M059J (cell line): ENCODE measurements at places on chromosomes 5 and 9. TPM values are rescaled to one million over a fixed set of nuclear protein-coding genes. Genes with fewer than 3 reads are reported as not detected.
A peak's percentile ranks its signal among the peaks of the same experiment; 100 is the strongest.

GRCh38 chr5:137146402-137146890 lies 352.7 kb downstream of the SPOCK1 start:
- DNase-seq = peak; percentile 99

GRCh38 chr5:132313961-132314432 lies 19.8 kb downstream of the SLC22A4 start:
- DNase-seq = no peak

CEP78 gene
- 33.6 and 42.7 TPM in 2 replicates for total RNA-seq

PLAC8L1 gene
- not detected in 2 replicates for total RNA-seq

DNA sequence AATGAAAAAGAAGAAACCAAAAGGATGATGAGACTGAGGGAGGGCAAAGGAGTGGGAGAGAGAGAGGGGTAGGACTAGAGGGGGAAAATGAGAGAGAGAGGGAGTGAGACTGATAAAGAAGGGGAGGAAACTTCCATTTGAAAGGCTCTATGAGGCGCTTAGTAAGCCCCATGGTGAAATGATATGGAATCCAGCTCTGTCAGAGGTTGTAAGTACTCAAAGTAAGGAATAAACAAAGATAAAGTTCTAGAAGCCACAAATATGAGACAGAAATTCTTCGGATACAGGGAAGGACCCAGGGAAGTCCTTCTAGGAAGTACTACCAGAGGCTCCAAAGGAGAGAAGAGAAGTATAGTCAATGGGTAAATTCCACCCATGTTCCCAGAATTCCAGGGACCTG lies 21.7 kb upstream of the VLDLR start:
- no peak for DNase-seq

GRCh38 chr5:98593418-98593817 lies 180.0 kb upstream of the RGMB start:
- no peak for DNase-seq

- DNase-seq = no peak
Observed at GRCh38 chr5:106956886-106957285, 713.9 kb downstream of the EFNA5 start.

WNT8A gene
- total RNA-seq = 0.12 and 0.54 TPM in 2 replicates

GRCh38 chr9:15220658-15221318 lies 86.2 kb downstream of the TTC39B start:
- DNase-seq = no peak

DNA sequence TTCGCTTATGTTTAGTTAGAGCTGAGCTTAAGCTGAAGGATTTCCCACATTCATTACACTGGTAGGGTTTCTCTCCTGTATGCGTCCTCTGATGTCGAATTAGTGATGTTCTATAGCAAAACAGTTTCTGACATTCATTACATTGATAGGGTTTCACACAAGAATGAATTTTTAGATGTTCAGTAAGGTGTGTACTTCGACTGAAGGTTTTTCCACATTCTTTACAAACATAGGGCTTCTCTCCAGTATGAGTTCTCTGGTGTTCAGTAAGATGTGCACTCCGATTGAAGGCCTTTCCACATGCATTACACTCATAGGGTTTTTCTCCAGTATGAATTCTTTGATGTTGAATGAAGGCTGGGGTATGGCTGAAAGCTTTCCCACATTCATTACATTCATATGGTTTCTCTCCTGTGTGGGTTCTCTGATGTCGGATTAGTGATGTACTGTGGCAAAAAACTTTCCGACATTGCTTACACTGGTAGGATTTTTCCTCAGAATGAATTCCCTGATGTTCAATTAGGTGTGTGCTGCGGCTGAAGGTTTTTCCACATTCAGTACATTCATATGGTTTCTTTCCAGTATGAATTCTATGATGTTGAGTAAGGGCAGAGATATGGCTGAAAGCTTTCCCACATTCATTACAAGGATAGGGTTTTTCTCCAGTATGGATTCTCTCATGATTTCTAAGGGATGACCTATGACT lies 14.6 kb downstream of the ZNF883 start:
- DNase-seq = no peak

PCDHGA7 gene
- 0.17 TPM in 1 of 2 replicates, not detected in the other for total RNA-seq

DNA sequence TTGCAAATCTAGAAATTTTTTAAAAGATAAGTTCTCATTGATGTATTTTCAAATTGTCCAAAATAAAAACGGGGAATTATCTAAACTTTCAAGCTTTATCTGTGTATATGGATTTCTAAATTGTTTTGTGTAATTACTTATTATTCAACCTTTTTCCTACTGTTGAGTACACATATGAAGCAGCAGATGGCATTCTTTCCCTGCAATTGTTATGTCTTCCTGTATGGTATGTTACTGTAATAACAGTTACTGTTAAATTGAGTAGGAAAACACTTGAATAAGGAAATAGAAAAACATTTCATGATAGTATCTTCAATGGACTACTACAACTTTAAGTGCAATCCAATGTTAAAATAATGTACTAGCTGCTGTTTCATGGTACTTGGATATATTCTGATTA lies 124.8 kb downstream of the RANBP17 start:
- no peak for DNase-seq

DNA sequence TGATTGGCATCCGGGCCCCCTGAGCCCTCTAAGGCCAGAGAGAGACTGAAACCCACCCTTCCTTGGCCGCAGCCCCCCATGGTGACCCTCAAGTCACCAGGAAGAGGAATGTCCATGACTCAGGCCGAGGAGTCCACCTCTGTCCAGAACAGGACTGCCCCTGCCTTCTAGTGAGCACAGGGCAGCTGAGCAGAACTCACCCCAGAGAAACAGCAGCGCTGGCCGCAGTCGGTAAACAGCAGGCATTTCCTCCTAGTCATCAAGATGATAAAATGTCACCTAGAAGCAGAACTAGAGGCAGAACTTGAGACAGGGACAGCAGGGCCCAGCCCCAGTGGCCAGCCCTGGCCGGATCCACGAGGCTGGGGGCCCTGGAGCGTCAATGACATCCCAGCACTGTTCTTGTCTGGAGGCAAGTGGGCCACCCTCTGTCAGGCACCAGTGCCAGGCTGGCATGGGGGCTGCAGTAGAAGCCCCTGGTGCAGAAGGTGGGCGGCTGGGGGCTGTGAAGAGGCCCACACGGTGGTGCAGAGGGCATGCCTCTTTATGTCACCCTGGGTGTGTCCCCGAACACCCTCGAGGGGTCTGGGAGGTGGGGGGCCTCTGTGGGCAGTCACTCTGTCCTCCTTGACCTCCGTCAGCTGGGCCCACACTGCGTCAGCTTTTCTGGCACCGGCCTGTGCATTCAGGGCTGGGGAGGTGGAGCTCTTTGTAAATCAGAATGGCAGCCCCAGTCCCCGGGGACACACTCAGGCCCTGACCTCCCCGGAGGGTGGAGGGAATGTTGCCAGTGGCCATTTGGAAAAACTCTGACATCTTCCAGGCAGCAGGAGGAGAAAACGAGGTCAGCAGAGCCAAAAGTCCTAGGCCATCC lies 83.0 kb downstream of the NTNG2 start:
- DNase-seq = no peak

DNA sequence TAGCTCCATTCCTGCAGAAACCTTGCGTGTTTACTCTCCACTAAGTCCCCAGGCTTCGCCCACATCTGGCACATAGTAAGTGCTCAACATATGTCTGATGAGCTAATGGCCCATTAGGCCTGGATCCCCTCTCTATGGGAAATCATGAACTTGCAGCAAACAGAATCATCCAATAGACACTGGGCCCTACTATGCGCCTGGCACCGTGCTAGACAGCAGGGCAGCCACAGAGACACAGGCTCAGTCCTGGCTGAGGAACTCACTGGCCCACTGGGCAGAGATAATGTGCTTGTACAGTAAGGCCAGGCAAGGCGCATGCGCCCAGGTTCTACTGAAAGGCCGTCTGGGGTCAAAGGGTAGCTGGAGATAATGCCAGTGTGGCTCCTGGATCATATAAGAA lies 36.9 kb upstream of the FABP6 start:
- no peak for DNase-seq

DNA sequence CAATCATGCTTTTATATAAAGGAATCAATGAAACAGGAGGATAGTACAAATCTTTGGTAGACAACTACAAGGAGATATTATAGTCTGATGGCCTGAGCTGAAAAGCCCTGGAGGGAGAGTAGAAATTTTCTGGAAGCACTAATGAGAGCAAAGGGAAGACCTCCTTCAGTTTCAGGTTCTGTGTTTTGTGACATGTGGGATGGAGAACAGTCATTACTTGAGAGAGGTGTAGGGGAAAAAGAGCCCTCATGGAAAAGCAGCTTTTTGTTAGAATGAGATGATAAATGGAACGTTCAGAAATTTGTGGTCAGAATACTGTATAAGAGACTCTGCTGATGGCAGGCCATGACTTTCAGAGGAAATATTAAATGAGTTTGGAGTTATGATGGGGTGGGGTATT lies 360.6 kb upstream of the MEF2C start:
- DNase-seq = no peak

BAAT gene
- not detected in 2 replicates for total RNA-seq

PCAT7 gene
- total RNA-seq = 0.02 and 1.2 TPM in 2 replicates

DNA sequence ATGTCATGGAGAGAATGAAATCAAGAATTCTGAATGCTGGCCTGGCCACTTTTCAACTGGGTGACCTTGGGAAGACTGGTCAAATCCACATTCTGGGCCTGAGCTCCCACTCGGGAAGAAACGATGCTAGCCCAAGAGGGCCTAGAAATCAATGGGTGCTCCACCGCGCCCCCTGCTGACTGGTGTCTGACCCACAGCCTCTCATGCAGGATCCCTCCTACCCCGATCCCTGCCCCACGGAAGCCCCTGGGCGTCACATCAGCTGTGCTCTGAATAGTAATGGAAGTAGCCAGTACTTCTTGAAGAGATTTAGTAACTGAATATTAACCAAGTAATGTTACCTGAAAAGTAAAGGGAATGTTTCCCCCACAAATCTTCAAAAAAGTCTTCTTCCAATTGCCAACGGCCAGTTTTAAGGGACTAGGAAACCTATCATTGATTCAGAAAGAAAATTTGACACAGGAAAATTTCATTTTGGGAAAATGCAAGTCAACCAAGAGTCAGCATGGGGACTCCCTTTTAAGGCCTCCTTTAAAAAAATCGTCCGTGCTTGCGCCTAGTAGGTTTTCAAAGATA lies 43.9 kb downstream of the CRB2 start:
- DNase-seq = no peak

FAM221B gene
- total RNA-seq = not detected in 2 replicates

GRCh38 chr5:60724126-60724525 lies 24.2 kb upstream of the DEPDC1B start:
- DNase-seq = no peak

DNA sequence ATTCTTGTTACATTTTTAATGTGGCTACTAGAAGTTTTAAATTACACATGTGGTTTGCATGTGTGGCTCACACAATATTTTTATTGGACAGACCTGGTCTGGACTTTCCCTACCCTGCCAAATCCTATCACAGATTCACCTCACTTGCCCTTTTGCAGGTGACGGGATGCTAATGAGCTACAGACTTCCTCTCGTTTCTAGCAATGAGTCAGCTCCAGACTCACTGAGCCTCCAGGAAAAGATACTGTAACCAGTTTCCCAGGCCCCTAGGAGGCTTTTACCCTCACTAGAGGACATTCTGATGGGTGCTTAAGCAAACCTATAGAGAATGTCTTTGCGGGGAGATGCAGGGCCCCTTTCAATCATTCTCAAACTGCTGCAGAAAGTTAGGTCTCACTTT lies 135.4 kb downstream of the WDR41 start:
- peak; percentile 94 for DNase-seq

- peak; percentile 52 for DNase-seq
Observed at GRCh38 chr5:170523142-170523551, 19.3 kb downstream of the KCNIP1 start.

DCP2 gene
- 16.8 and 27.8 TPM in 2 replicates for total RNA-seq

- DNase-seq = no peak
Observed at GRCh38 chr5:147397616-147398015, 112.3 kb downstream of the DPYSL3 start.

ZNG1F gene
- total RNA-seq = 3.6 and 3.9 TPM in 2 replicates

PALM2AKAP2 gene
- 3.7 and 7.7 TPM in 2 replicates for total RNA-seq

GRCh38 chr9:90815183-90815943 lies 13.7 kb downstream of the SYK start:
- DNase-seq = peak; percentile 27

DNA sequence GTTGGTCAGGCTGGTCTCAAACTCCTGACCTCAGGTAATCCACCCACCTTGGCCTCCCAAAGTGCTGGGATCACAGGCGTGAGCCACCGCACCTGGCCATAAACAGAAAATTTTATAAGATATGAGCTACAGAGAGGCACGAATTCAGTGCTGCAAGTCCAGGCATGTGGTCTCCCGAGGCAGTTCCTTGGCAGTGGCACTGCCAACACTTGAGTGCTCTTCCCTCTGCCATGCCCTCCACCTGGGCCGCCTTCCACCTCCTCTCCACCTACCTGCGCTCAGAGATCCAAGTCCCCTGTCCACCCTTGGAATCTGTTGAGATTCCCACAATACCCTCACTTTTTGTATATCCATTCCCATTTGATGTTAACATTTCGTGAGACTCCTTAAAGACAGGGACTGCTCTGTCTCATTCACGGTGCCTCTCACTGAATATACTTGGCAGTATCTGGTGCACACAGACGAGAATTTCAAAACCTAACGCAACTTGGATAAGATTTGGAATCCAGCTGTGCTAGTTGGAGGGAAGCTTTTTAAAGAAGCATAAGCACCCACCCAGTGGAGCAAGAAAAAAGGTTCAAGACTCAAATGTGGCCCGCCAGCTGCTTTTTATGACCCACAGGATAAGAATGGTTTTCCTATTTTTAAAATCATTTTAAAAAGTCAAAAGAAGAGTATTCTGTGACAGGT lies 68.3 kb downstream of the DCP2 start:
- no peak for DNase-seq

GRCh38 chr9:111949919-111950318 lies 53.3 kb downstream of the UGCG start:
- DNase-seq = peak; percentile 78

DNA sequence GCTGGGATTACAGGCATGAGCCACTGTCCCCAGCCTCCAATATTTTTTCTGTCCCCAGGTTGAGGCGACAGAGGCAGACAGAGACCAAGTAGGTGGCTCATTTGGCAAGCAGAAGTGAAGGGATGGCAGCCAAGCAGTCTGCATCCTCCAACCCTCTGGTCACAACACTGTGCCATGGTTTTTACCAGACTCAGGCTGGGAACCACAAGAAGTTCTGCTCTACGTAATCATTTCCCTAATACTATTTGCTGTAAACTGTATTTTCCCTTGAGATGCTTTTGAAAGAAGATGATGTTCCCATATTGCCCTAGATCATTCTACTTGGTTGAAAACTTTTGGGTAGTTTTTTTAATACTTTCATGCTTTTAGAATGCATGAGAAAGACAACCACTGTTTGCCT lies 40.5 kb downstream of the PTTG1 start:
- no peak for DNase-seq

GRCh38 chr9:105141146-105141975 lies 103.1 kb upstream of the SLC44A1 start:
- no peak for DNase-seq

PCDHAC2 gene
- 0.17 TPM in 1 of 2 replicates, not detected in the other for total RNA-seq

DNA sequence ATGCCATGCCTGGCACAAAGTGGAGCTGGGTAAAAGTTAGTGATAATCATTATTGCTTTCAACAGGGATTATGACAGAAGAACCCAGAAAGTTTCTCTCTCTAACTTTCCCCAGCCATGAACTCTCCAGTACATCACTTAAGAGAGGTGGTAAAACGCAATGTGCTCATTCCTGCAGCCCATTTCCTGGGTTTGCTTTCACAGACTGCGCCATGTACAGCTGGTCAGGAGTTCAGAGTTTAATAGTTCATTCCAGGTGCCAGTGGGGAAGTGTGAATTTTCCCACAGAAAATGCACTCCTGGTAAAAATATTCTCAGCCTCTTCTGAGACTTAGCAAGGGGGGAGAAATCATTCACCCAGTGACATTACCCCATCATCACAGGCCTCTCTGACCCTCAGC lies 35.5 kb downstream of the ADAM19 start:
- DNase-seq = no peak

- DNase-seq = no peak
Observed at GRCh38 chr5:36377192-36377591, 75.5 kb upstream of the RANBP3L start.

EPB41L4B gene
- 4.7 and 6.5 TPM in 2 replicates for total RNA-seq
